ENCODE measurements at places on chromosomes 6 and 20.

DNA sequence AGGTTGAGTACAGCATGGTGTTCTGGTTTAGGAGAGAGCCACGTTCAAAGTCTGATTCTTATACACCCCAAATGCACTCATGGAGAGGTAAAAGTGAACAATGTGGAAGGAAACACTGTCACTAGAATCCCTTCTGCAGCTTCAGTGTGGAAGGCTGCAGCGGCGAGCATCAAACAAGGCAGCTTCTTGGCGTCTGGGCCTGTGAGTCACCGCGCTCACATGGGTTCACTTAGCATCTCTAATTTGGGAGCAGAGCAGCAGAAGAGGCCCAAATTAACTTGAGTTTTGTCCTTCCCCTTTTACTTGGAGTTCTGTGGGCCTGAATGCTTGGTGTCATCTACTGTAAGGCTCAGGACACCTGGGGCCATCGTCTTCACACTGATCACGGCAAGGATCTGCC lies 10.9 kb upstream of the E2F1 start:
- no peak for DNase-seq

DNA sequence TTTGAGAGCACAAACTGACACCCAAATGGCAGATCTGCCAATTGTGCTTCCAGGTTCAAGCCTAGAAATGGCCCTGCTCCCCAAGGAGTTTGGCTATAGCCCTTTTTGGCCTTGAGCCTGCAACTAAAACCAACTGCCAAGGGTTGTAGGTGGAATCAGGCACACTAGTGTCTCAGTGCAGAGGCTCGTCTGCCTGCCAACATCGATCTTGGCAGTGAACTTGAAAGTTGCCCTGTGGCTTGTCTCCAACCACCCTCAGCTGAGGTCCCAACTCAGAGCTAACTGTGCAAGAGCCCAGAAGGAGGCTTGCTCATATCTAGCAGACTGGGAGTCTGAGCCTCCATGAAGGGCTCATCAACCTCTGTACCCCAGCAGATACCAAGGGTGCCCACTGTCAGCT lies 92.7 kb upstream of the GLP1R start:
- no peak for DNase-seq

GRCh38 chr20:62395311-62396242 lies 8.7 kb downstream of the RPS21 start:
- no peak for DNase-seq

- no peak for DNase-seq
Observed at GRCh38 chr6:142993977-142994376, 49.0 kb upstream of the HIVEP2 start.

DNA sequence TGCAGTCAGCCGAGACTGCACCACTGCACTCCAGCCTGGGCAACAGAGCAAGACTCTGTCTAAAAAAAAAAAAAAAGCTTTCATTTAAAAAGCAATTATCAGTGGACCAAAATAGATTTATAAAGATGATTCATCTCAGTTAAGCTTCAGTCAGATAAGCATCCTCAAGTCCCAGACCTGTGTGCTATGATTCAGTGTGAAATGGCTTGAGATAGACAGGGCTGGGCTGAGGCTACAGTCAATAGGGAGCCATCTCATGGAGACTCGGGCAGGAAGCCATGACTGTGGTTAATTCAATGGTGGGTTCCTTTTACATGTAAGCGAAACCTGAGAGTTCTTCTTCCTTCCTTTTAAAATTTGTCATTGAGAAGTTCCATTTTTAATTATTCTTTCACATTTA lies 276.0 kb downstream of the TFAP2A start:
- DNase-seq: no peak

GRCh38 chr20:47773371-47773786 lies 11.9 kb downstream of the SULF2 start:
- no peak for DNase-seq

DNA sequence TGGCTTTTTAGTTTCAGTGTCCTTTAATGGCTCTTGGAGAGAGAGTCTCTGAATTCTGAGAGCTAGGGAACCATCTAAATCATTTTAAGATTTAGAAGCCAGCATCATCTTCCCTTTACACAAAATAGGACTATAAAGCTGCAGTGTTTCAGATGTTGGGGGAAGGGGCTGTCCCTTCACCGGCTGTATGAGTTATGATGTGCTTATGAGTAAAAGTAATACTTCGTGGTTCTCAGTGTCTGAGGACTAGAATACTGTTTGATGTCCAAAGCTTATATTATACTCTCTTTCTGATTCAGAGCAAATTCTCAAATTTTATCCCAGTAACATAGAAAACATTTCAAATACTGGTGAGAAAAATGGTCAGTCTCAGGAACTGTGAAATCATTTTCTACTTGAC lies 63.5 kb upstream of the FAM8A1 start:
- DNase-seq: no peak

- DNase-seq: no peak
Observed at GRCh38 chr6:110355727-110356126, 2.4 kb downstream of the METTL24 start.

GRCh38 chr6:16592223-16592911 lies 168.9 kb downstream of the ATXN1 start:
- no peak for DNase-seq

- DNase-seq: no peak
Observed at GRCh38 chr6:56715741-56716140, 73.1 kb upstream of the DST start.

GRCh38 chr6:78599526-78599925 lies 267.8 kb upstream of the IRAK1BP1 start:
- DNase-seq: no peak

- no peak for DNase-seq
Observed at GRCh38 chr20:46145713-46146112, 27.6 kb downstream of the CD40 start.

DNA sequence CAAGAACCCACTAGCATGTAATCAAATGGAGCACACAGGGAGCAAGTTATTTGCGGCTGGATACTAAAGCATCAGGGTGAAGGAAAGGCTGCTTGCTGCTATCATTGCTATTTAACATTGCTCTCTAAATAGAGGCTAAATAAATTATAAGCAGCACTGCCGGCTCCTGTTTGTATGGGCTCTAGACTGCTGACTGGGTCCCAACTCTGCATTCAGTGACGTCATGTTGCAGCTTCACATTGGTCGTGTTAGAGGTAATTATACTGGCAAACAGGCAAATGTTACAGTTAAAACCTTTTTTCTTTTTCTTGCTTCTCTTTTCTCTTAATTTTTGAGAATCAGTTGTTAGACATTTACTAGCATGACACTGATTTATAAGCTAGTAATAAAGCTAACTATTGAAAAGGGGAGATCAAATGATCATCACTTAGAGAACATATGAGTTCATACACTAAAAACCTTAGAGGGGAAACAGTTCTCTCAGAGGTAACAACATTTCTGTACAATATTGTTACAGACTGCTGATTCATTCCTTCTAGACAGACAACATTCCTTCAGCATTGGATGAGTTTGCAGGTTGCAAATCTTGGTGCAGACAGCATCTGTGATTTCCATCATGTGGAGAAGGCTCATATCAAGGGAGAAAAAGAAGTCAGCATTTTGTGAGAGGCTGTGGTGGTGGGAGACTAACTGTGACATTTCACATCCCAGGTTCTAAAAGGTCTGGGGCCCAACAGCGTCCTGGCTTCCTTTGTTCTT lies 15.9 kb downstream of the RFPL4B start:
- DNase-seq: no peak

All from stimulated activated CD8-positive, alpha-beta memory T cell treated with anti-CD3 and anti-CD28 coated beads, Interleukin-2, amount 100 ng/mL, for 1 hour (primary cell).